ENCODE measurements at places on chromosomes 7 and 10.

GRCh38 chr10:98617906-98618520 is 171.3 kb upstream of the HPS1 start:
- DNase-seq: no peak

DNA sequence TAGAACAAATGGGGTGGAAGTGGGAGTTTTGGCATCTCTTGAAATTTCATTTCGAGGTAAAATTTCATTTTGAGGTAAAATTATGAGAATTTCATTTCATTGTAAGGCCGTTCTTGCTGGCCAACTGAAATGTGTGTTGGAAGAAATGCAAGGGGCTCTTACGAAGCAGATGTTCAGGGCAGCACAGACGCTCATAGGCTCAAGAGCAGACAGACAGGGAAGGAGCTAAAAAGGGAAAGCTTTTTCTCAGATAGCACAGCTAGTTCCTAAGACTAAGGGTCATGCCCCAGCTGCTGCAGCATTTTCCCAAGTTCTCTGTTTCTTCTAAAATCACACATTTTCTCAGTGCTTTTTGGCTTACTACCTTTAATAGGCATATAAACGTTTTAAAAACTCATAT is 65.1 kb upstream of the SFMBT2 start:
- no peak for DNase-seq

- no peak for DNase-seq
These were observed 28.0 kb downstream of the RBM17 start for GRCh38 chr10:6116806-6117205.

DNA sequence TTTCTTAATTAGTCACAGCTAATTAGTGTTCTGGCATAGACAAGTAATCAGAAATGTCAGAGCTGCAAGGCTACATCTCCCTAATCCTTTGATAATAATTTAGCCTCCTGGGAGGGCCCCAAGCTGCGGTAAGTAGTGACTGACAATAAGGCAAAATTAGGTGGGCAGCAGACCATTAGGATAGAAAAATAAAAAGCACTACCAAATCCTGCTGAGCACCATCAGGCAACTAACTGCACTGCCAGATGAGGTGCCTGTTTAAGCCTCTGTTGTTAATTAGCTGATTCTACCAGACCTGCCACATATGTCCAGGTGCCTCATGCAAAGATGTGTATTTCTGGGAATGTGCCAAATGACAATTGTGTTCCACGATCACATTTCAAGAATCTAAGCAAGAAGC is 32.5 kb upstream of the FEZF1 start:
- DNase-seq: no peak

DNA sequence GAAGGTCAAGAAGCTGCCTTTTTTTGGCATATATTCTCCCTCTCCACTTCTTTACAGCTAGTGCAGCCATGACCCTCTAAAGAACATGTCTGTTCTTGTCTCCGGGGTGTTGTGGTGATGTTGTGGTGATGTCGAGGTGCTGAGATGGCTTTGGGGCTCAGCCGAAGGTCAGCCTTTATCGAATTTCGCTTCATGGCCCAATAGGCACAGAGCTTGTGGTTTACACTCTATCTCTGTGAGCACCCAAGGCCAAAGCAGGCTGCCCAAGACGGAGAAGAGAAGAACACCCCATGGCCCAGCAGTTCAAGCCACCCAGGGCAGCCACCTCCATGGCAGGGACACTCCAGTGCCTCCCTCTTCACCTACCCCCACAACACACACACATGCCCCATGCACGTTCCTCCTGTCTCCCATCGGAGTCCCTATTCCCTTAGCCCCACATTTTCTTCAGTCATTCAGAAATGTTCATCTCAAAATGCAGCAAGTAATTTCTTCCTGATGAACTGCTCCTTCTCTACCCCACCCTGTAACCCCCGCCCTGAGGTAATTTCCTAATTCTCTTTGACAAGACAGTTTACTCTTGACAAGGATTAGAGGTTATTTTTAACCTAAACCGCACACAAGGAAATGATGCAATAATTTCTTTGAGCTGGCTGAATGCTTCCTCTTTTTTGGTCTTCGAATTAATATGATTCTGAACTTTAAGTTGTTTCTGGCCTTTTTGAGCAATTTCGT is 18.6 kb upstream of the ADRB1 start:
- DNase-seq: peak; percentile 75

- DNase-seq: no peak
These were observed 116.1 kb downstream of the FAM53B start for GRCh38 chr10:124627866-124628675.

DNA sequence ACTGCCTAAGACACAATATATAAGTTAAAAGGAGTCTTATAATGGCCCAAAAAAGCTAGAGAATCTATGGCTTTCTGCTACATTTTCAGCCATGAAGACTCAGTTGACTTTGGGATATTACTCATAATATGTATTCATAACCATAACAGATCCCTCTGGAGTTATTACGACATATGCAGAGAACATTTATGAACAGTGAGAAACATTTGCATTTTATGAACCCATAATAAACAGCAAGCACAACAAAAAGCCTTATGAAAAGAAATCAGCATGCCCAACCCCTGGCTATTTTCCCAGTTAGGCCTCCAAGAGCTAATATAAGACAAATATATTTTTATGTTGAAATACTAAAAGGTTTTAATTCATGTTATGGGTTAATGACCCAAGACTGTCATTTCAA is 52.4 kb downstream of the ARMH3 start:
- no peak for DNase-seq

GRCh38 chr7:107924841-107925504 is 34.0 kb downstream of the DLD start:
- peak; percentile 39 for DNase-seq

DNA sequence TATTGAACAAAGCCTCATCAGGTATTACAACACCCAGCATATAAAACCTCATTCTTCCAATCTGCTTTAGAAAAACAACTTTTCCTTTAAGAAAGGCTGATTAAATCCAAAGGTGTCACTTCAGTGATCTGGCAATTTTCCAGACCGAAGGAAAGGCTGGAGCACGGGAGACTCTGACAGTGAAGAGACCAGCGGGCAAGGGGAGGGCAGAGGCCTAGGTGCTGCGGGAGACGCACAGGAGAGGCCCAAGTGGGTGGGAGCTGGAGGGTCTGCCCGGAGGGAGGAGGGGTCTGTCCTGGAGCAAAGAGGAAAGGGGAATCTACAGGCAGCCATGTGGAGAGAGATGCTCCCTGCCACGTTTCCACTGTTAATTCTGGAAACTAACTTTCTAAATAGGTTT is 24.3 kb upstream of the PPP2R2D start:
- no peak for DNase-seq

DNA sequence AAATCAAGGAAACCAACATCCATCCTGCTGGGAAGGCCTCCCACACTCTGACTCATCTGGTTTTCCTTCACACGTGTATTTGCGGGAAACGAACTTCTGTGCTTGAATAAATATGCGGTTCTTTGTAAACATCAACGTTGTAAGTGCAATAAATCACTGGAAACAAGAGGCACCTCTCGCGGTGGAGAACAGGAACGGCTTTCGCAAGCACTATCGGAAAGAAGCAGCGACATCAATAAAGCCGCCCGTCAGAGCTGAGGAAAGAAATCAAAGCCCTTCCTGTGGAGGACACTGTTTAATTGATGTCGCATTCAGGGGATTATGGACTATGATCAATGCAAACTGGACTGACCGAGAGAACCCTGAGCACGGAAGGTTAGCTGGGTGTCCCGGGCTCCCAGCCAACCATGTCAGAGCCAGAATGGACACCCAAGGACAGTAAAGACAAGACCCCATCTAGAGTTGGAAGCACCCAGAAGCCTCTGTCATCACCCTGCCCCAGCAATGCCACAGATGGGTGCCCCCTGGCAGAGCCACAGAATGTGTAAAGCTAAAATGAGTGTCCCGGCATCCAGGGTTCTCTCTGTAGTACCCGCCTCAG is 37.6 kb downstream of the OAT start:
- no peak for DNase-seq

GRCh38 chr7:157007470-157008066 is 2.9 kb downstream of the MNX1 start:
- DNase-seq: no peak

DNA sequence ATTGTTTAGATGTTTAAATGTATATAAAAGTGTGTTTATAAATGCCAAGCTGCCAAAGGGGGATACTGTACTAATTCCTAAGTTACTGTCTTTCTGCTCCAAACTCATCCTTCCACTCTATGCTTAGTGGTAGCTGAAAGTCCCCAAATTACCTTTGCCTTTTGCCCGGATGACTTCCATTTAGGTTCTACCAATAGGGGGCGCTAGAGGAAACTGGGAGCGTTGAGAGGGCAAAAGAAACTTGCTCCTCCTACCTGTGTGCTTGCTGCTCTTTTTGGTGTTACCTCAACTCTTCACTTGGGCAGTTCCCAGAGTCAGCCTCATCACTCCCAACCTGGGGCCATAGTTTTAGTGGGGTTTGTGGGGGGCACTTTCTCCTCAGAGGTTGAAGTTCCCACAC is 5.9 kb upstream of the OR2A25 start:
- DNase-seq: no peak

DNA sequence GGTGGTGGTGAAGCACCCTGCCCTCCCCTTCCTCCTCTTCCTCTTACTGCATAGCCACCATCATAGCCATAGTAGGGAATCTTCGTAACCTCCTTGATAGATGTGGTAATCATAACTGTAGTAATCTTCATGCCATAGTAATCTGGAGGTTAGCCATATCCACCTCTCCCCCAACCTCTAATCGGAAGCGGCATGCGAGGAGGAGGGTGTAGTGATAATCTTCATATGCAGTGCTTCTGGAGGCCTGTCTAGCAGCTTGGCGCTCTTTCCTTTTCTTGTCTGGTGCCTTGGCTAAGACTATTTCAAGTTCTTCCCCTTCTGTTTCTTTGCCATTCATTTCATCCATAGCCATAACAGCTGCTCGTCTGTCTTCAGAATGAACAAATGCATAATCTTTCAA is 90.9 kb downstream of the MLLT10 start:
- no peak for DNase-seq

GRCh38 chr10:8331896-8332729 is 277.6 kb downstream of the GATA3 start:
- DNase-seq: no peak

GRCh38 chr7:157538321-157538720 is 201.5 kb downstream of the DNAJB6 start:
- no peak for DNase-seq

- DNase-seq: no peak
These were observed 17.5 kb upstream of the CHST15 start for GRCh38 chr10:124110882-124111281.
